ENCODE measurements at places on chromosomes 7 and 10.

GRCh38 chr7:124996778-124997177, 67.2 kb upstream of the POT1 start:
- no peak for DNase-seq

DNA sequence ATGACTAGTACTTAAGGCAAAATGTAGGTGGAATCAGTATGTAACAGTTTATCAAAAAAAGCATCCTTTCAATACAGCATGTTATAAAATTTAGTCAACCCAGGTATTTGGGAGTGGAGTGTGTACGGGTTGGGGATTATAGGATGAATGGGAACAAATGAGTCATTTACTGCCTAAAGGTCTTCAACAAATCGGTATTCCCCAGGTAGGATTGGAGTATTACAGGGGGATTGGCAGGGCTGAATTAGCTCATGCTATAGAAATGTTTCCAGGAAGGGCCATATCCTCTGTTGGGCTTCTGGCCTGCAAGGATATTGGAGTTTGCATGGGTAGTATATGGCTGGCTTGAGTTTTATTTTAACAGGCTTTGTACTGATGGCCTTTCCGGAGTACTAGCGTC, 723.7 kb downstream of the SORCS1 start:
- no peak for DNase-seq

GRCh38 chr7:146565872-146566271, 449.3 kb downstream of the CNTNAP2 start:
- DNase-seq, result no peak

DNA sequence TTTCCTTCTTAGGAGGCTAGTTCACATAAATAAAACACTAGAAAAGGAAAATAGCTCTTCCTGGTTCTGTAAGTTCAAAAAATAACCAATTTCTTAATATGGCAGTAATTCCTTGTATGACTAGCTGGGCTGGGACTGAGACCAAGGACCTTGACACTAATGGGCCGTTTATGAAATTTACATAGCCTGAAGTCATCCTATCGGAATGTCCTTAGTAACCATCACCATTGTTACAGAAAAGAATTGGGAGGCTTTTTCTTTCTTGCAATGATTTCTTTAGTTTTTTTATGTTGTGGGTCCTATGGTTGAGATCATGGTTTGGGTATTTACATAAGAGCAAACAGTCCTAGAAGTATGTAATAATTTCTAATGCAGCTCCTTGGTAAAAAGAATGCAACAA, 87.1 kb upstream of the HDAC9 start:
- no peak for DNase-seq

DNA sequence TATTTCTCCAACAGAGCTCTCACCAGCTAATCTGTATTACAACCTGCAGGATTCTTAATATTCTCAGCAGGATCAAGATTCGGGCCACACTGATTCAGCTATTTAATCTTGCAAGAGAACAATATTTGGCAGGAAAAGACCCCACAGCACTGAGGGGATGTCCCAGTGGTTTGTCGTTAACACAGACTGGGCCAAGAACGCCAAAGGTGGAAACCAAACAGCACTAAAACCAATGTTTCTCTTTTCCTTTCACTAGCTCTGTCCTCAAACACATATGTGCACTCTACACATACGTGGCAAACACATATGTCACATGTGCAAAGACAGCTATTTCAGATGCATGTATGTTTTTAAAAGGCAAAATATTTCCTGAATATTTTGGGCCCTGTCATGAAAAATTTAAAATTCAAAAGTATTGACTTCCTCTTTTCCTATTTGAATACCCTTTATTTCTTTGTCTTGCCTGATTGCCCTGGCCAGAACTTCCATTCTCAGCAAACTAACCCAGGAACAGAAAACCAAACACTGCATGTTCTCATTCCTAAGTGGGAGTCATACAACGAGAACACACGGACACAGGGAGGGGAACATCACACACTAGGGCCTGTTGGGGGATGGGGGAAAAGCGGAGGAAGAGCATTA, 51.7 kb upstream of the NEBL start:
- DNase-seq, result no peak

GRCh38 chr7:42237811-42238541, 967 bp upstream of the GLI3 start:
- DNase-seq, result no peak

DNA sequence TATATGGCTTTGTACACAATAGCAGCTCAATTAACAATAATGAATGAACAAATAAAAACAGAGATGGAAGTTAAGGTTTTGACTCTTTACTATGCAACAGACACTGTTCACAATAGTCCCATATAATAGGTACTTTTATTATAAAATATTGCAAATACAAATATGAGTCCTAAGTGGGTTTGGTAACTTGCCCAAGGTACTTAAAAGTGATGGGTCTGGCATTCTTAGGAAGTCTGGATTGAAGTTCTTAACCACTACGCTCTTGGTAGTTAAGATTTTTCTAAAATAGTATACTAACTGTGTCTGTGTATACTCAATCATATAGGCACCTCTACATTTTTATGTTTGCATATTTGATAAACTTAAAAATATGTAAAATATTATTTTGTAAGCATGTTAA, 55.5 kb downstream of the HGF start:
- no peak for DNase-seq

DNA sequence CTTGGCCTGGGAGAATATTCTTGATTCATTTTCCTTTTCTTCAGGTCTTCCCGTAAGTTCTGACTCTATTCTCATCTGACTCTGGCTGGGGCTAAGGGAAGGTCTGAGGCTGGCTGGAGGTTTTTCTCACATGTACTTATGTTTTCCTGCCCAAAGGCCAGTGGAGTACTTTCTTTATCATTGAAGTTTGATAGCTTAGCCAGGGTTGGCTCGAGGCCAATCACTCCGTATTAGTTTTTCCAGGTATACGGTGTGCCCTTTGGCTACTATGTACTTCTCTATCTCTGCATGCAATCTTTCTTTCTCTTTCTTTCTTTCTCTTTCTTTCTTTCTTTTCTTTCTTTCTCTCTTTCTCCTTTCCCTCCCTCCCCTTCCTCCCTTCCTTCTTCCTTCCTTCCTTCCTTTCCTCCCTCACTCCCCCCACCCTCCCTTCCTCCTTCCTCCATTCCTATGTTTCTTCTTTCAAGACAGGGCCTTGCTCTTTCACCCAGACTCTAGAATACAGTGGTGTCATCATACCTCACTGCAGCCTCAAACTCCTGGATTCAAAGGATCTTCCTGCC, 26.8 kb upstream of the VKORC1L1 start:
- no peak for DNase-seq

DNA sequence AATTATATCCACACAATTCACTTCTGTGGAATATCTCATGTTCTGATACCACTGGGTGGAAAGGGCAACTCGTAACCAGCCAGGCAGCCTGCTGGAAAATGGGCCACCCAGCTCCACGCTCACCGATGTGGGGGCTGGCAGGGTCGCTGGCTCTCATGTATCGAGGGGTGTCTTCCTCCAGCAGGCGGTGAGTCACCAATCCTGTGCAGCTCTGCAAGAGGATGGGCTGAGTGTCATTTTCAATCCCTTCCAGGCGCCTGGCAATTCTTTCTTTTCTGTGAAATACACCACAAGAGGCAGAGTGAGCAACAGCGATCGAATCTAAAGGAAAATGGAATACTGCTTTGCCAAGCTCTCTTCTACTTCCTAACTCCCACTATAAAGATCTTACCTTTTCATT, 80.1 kb downstream of the SVIL start:
- no peak for DNase-seq

GRCh38 chr7:47326808-47327207, 255.1 kb downstream of the TNS3 start:
- no peak for DNase-seq

Measured in activated CD8-positive, alpha-beta memory T cell treated with anti-CD3 and anti-CD28 coated beads for 48 hours (primary cell).